Parietal lobe (tissue), 2 donors: ENCODE measurements at places on chromosomes 7 and 10. TPM values are rescaled to one million over a fixed set of nuclear protein-coding genes. Genes with fewer than 3 reads are reported as not detected.

Gene CALML5
- not detected for total RNA-seq

Gene SUN3
- not detected for total RNA-seq

Gene AGAP4
- 16.9 TPM for total RNA-seq

Gene MORN4
- total RNA-seq, result 26.0 TPM
